Renal pelvis (tissue), 12 donors: ENCODE measurements at places on chromosomes 13 and 19. TPM values are rescaled to one million over a fixed set of nuclear protein-coding genes. Genes with fewer than 3 reads are reported as not detected.

SCN1B gene
- 0.95 TPM for polyA plus RNA-seq

GRCh38 chr19:35168196-35168595, 13.7 kb downstream of the FXYD5 start:
- no peak for DNase-seq

GRCh38 chr19:10682397-10683063, 18.7 kb upstream of the QTRT1 start:
- DNase-seq: no peak

DNA sequence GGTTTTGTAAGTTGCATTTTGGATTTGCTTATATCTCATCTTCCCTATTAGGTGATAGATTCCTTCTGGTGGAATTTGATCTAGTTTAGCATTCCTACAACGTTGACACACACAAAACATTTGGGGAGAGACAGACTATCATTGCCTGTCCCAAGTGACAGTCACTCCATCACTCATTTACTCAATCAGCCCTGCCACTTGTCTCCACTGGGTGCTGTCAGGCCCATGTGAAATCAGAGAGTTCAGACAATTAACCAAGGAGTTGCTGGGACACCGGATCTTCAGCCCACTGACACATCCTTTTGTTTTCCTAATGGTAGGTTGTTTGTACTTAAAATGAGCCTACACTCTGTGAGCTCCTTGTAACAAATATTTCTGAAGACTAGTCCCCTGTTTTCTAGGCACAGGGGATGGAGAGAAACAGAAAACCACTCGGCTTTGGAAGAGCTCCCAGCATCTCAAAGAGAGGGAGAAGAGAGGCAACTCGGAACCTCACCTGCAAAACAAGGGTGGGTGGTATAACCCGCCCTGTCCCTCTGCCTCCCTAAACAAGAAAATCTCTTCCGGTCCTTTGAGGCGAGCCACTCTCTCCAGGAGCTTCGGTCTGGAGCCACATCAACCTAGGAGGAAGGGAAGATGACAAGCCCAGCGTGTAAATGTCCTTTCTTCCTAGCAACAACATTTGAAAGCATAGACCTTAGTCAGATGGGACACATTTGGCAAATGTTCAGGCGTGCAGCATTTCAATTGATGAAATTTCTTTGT, 440.9 kb upstream of the KLF12 start:
- no peak for DNase-seq
